ENCODE measurements at places on chromosomes 6 and 20. TPM values are rescaled to one million over a fixed set of nuclear protein-coding genes. Genes with fewer than 3 reads are reported as not detected.

GRCh38 chr6:127146932-127147331 lies 28.5 kb downstream of the RSPO3 start:
- DNase-seq, result no peak

DNA sequence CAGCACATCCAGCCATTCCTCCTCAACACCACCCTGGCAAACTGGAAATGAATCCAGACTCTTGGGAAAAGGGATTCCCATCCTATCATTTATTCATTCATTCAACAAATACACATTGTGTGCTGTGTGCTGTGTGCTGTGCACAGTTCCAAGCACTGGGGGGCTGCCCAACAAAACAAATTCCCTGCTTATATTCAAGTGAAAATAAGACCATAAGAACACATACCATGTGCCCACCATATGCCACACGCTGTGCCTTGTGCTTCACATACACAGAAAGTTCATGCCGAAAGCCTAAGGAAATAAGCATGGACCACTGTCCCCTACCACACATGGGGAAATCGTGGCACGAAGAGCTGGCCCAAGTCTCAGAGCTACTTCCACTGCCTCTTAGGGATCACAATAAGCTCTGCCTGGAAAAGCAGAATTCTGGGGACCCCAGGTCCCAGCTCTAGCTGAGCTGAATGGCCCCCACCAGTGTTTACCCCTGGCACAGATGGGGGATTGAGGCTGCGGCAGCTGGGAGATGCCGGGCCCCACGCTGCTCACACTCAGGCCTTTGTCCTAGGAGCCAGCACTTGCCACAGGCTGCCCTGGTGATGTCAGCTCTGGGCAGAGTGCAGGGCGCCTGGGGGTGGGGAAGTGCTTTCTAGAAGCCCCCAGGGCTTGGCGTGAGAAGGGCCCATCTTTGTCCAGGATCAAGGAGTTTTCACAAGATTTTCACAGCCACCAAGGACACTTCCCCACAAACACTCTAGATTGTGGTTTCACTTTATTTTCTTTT lies 99.6 kb downstream of the PREX1 start:
- DNase-seq, result no peak

DNA sequence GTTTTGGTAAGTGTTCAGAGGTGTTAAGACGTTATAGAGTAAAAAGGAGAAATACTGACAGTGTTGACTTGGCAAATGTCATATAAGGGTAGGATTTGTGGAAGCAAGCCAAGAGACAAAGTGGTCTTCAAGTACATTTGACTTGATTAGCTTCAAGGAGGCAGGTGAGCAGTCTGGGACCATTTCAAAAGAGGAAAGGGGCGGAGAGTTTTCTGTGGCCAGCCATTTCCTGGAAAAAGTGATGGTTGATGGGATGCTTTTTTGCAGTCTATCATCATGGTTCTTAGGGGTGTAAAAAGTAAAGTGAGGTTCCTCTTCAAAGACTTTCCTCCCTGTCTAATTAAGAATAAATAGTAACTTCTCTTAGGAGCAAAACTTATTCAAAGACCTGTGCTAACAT lies 28.7 kb downstream of the FKBP1A start:
- DNase-seq, result no peak

TFAP2C gene
- not detected for total RNA-seq

GRCh38 chr6:124968401-124968800 lies 6.2 kb downstream of the RNF217 start:
- DNase-seq, result no peak

- peak; percentile 58 for DNase-seq
Observed at GRCh38 chr20:63553933-63554290, at the start of gene FNDC11. Gene FNDC11 (plus strand): TSS chr20:63554159. CDS start chr20:63555664, 1,505 bp downstream.

DNA sequence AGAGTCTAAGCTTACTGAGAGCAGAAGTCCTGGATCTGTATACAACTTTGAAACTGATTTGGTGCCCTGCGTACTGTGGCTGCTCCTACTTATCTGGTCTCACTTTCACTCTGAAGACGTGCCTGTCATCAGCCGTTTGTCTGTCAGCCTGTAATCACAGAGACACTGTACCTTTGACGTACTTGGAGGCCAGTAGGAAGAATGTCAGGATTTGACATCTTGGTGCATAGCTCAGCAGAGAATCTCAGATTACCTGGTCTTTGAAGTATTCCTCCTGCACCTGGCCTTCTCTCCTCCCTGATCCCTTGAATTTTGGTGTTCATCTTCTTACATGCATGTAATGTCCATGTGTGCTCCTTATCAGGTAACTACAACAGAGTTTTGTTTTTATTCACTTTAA lies 37.7 kb downstream of the DSE start:
- DNase-seq, result no peak

TCP11 gene
- total RNA-seq, result not detected

DNA sequence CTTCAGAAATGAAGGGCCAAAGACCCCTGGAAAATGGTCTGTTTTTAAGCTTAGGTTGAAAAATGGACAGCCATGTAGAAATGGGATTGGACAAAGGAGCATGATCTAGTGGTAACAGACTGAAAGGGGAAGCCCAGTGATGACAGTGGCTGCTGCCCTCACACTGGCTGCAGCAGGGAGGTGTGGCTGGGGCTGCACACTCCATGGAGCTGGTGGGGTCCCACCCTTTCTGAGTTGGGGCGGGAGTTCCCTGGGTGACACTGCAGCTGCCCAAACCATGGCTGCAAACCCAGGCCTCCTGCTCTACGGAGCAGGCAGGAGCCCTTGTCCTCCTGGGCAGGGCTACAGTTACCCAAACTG lies 8.5 kb upstream of the PACSIN1 start:
- no peak for DNase-seq
